CD14-positive monocyte (primary cell): ENCODE measurements at places on chromosomes 12 and 14. TPM values are rescaled to one million over a fixed set of nuclear protein-coding genes. Genes with fewer than 3 reads are reported as not detected.

PLCZ1 gene
- polyA plus RNA-seq, result not detected

CLEC1B gene
- not detected in 2 replicates for polyA plus RNA-seq

STAT2 gene
- polyA plus RNA-seq, result 142 TPM

LRTM2 gene
- not detected for polyA plus RNA-seq

DNA sequence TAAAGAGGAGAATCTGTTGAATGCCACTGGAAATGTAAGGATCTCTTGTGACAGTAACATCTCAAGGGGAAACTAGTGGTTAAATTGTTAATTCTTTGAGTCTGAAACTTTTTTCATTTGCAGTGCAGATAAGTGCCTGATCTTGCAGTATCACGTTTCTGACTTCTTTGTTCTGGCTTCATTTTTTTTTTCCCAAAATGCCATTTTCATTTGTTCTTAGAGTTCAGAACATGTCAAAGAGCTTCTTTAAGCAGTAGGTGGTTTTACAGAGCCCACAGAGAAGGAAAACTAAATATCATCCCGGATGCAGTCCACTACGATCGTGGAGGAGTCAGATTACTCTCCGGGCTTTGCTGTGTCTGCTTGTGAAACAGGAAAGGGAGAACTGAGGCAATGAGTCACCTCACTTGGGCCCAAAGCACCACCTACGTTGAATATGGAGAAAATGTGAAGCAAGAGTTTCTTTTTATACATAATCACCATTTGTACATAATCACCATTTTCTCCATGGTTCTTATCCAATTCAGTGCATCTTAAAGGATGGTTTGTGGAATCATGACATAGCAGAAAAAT lies 43.9 kb downstream of the HMGA2 start:
- H3K27me3 ChIP-seq, result no peaks in the 10 kb centered on the region
- H3K36me3 ChIP-seq, result no peaks in the 10 kb centered on the region
- DNase-seq, result peak; percentile 69
- no peak overlapping the region for H3K27ac ChIP-seq
- peaks cover 13% of the 10 kb centered on the region for H3K4me1 ChIP-seq

GRCh38 chr14:61387076-61387475 lies 65.7 kb downstream of the PRKCH start:
- H3K27me3 ChIP-seq, result no peaks in the 10 kb centered on the region
- peaks cover 14% of the 10 kb centered on the region for H3K4me1 ChIP-seq
- no peaks in the 10 kb centered on the region for H3K36me3 ChIP-seq
- no peak overlapping the region for H3K27ac ChIP-seq
- H3K4me3 ChIP-seq, result no peak overlapping the region
- DNase-seq, result no peak

DNA sequence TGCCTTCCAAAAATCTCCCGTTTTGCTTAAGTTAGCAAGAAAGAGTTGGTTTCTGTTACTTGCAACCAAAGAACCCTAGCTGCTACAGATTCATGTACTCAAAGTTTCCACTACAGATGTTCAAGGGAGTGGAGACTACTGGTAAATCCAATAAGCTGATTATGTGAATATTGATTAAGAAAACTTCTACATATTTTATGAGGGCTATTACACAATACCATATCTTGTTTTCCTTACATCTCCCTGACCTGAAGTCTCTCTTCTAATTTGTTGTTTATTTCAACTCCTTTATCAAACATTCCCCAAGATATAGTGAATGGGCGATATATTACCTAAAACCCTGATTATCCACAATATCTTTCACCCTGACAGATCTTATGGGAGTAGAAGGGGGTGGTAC lies 164.4 kb upstream of the PLXNC1 start:
- H3K27ac ChIP-seq, result no peak overlapping the region
- DNase-seq, result no peak
- no peak overlapping the region for H3K4me3 ChIP-seq
- H3K4me1 ChIP-seq, result no peaks in the 10 kb centered on the region
- no peaks in the 10 kb centered on the region for H3K27me3 ChIP-seq

DNA sequence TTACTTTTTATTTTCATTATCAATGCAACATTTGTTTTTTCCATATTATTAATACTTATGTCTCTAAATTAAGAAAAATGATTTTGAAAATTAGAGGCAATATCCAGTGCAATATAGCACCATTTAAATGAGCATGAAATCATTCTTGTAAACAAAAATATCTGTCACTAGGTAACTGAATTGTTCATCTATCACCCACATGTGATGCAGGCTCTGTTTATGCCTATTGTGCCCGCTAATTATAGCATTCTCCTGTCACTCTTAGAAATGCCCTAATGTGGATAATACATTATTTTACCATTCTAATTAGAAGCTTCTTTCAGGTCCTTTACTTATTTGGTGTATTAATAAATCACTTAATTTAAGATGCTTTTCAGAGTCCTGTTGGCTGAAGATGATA lies 1332.4 kb downstream of the AACS start:
- no peak for DNase-seq
- H3K27ac ChIP-seq, result no peak overlapping the region
- H3K36me3 ChIP-seq, result no peaks in the 10 kb centered on the region
- H3K4me1 ChIP-seq, result no peaks in the 10 kb centered on the region
- no peak overlapping the region for H3K4me3 ChIP-seq
- no peaks in the 10 kb centered on the region for H3K27me3 ChIP-seq

DNA sequence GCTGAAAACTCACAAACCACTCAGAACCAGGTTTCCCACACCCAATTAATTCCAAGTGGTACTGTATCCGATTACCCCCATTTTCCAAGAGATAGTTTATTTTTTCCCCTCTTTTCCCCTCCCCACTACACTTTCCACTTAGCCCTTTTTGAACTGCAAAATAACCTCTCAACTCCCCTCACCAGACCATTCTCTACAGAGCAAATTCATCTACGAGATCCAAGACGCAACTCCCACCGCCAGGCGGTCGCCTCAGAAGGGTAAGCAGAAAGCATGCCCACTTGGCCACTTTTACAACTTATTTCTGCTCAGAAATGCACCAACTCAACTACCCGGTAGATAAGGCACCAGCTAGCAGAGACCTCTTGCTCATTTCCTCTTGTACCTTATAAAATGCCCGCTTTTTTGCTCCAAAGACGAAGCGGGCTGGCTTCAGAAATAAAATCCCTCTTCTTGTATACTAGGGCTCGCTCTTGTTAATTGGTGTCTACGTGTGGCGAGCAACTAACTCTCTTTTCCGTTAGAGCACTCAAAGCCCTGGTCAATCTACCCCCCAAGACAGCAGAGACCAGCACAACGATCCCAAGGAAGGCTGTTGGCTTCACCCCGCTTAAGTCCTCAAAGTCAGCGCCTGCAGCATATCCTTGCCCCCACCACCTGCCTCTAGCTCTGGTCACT lies 910 bp upstream of the SRP54 start:
- H3K4me1 ChIP-seq, result peaks cover 29% of the 10 kb centered on the region
- DNase-seq, result no peak
- H3K27ac ChIP-seq, result peak overlapping the region; percentile 96
- H3K4me3 ChIP-seq, result peak overlapping the region; percentile 78

DNA sequence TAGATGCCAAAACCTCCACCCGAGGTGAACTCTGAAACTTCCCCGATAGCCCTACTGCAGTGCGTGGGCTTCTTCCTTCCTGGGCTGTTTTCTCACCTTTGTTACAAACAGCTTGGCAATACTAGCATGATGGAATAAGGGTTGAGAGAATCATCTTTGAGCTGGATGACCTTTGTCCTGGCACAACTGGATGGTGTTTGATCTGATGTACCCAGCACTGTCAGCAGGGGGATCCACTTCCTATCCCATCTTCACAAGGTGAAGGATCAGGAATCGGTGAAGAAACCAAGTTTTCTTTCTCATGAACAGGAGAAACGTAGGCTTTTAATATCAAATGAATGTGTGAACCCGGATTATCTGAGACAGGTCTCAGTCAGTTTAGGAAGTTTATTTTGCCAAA lies 19.5 kb upstream of the LRRC10 start:
- DNase-seq, result no peak
- no peaks in the 10 kb centered on the region for H3K27me3 ChIP-seq
- no peak overlapping the region for H3K27ac ChIP-seq
- H3K4me1 ChIP-seq, result no peaks in the 10 kb centered on the region
- no peaks in the 10 kb centered on the region for H3K36me3 ChIP-seq
- no peak overlapping the region for H3K4me3 ChIP-seq

- no peaks in the 10 kb centered on the region for H3K27me3 ChIP-seq
- H3K27ac ChIP-seq, result no peak overlapping the region
- no peaks in the 10 kb centered on the region for H3K4me1 ChIP-seq
- H3K4me3 ChIP-seq, result no peak overlapping the region
Observed at GRCh38 chr14:74141703-74142102, 56.9 kb downstream of the LIN52 start.

DNA sequence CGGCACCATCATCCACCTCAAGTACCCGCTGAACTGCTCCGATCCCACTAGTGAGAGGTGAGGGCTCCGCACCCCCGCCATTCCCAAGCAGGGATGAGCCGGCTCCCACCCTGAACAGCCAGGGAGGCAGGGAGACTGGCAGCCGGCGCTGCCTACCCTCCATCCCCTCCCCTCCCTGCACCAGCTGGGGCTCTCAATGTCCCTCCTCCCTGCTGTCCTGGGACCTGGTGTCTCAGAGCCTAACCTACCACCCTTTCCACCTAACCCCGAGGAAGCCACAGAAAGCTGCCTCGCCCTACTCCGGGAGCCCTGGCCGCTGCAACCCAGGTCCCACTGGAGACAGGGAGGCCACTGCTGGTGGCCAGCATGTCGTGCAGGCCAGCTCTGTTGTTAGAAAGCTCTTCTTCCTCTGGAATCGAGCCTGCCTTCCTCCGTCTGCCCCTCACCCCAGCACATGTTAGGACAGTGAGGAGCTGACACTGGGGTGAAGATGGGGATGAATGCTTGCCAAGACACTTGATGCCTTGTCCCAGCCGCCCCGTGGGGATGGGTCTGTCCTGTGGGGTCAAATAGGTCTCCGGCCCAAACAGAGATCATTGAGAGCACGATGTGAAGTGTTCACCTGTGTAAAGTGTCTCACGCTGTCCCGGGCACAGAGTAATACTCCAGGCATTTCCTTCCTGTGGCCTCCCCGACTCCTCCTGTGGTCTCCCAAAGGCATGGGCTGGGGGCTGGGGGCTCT lies 1.1 kb downstream of the PTPN6 start:
- no peak for DNase-seq
- peak overlapping the region; percentile 87 for H3K27ac ChIP-seq
- H3K36me3 ChIP-seq, result peaks cover 46% of the 10 kb centered on the region
- H3K4me3 ChIP-seq, result peak overlapping the region; percentile 61
- peaks cover 75% of the 10 kb centered on the region for H3K4me1 ChIP-seq

- no peak overlapping the region for H3K4me3 ChIP-seq
- no peaks in the 10 kb centered on the region for H3K27me3 ChIP-seq
- H3K27ac ChIP-seq, result peak overlapping the region; percentile 64
- DNase-seq, result no peak
Observed at GRCh38 chr14:90274808-90275457, 18.6 kb downstream of the PSMC1 start.

- no peak overlapping the region for H3K27ac ChIP-seq
- H3K4me3 ChIP-seq, result no peak overlapping the region
- DNase-seq, result no peak
- no peaks in the 10 kb centered on the region for H3K4me1 ChIP-seq
- no peaks in the 10 kb centered on the region for H3K27me3 ChIP-seq
Observed at GRCh38 chr12:109346920-109347319, 780 bp upstream of the MYO1H start.

- H3K27me3 ChIP-seq, result no peaks in the 10 kb centered on the region
- no peak overlapping the region for H3K27ac ChIP-seq
- H3K4me1 ChIP-seq, result no peaks in the 10 kb centered on the region
Observed at GRCh38 chr12:61821381-61821780, 438.8 kb upstream of the USP15 start.

DNA sequence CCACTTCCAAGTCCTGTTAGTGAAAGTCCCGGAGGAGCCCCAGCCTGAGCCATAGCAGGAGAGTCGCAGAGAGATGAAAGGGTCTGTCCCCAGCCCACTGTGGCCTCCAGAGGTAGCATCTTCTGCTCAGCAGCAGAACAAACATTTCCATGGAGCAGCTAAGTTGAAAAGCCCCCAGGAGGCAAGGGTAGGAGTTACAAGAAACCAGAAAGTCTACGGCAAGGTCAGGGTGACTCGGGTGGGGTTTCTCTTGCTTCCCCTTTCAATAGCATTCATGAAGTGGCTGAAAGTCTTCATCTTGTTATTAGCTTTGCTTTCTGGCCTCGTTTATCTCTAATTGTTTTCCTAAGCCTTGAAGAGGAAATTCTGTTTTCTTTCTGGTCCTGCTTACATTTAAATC lies 151.2 kb upstream of the DIO3 start:
- H3K27ac ChIP-seq, result no peak overlapping the region
- H3K36me3 ChIP-seq, result no peaks in the 10 kb centered on the region
- H3K4me3 ChIP-seq, result no peak overlapping the region
- H3K4me1 ChIP-seq, result no peaks in the 10 kb centered on the region
- no peaks in the 10 kb centered on the region for H3K27me3 ChIP-seq
- no peak for DNase-seq

DNA sequence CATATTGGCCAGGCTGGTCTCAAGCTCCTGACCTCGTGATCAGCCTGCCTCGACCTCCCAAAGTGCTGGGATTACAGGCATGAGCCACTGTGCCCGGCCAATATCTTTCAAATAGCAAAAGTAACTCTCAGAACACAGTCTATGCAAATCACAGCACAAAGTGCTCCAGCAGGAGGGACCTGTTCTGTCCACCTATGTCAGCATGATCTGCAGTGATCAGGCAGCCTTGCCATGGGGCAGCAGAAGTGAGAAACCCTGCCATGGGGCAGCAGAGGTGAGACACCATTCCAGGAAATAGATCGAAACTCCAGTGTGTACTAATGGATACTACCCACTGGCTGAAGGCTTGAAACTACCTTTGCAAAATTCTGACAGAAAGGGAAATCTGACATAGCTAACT lies 78.5 kb upstream of the EIF5 start:
- no peak overlapping the region for H3K4me3 ChIP-seq
- H3K4me1 ChIP-seq, result peaks cover 5% of the 10 kb centered on the region
- no peak overlapping the region for H3K27ac ChIP-seq
- no peak for DNase-seq

DNA sequence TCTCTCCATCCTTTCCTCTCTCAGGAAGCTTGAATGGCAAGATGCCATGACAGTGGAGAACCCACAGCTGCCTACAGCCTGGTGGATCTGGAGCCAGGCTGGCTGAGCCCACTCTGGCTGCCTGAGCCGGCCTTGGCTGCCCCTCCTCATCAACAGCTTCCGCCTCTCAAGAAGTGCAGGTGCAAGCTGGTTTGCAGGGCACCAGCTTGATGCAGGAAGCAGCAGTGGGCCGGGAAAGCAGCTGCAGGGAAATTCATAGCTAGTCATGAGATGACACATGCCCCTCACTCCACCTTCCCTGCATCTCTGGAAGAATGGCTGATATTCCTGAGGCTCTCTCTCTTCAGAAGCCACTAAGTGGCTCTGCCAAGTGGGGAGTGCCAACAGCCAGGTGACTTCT lies 289.1 kb downstream of the RPS29 start:
- no peaks in the 10 kb centered on the region for H3K36me3 ChIP-seq
- H3K27ac ChIP-seq, result no peak overlapping the region
- no peaks in the 10 kb centered on the region for H3K4me1 ChIP-seq
- no peaks in the 10 kb centered on the region for H3K27me3 ChIP-seq
- no peak overlapping the region for H3K4me3 ChIP-seq
